ENCODE measurements at places on chromosomes 6 and 20.

- DNase-seq, result no peak
Measured at GRCh38 chr20:7981374-7981773, 38.2 kb downstream of the TMX4 start.

GRCh38 chr6:31652925-31653724 is 664 bp upstream of the BAG6 start:
- DNase-seq, result peak; percentile 90

GRCh38 chr20:44738813-44739477 is 6.7 kb upstream of the KCNK15 start:
- peak; percentile 46 for DNase-seq

GRCh38 chr20:34708621-34709043 is 4.5 kb downstream of the TP53INP2 start:
- DNase-seq, result no peak

DNA sequence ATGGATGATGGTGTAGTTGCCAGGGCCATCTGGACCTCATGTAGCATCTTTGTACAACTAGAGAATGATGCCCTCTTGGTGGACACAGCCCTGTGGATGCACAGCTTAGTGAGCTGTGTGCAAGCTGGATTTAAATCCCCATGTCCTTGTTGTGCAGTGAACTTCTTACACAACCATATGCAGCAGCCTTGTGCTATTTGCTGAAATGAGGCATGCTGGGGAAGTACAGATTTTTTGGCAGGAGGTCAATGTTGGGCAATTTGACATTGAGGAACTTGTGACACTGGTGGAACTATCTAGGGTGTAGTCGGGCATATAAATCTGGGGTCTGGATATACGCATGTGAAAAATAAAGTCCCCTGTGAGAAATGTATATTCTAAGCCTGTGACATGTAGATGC is 5.8 kb upstream of the CDC5L start:
- no peak for DNase-seq

DNA sequence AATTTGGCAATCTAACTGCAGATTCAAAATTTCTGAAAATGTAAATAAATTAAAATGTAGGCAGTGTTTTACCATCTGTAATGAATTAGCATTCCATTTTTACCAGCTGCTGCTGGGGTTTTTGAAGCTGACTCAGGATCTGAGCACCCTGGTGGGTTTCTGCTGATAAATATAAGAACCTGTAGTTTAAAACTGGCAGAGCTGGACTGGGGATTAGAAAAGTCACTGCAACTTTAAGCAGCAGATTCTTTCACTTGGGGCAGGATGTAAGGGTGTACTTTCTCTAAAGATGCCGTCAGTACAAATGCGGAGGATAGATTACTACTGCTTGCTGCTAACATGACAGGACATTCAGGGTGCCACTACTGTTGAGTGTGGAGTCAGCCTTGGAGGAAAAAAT is 341.8 kb downstream of the CDKAL1 start:
- no peak for DNase-seq

DNA sequence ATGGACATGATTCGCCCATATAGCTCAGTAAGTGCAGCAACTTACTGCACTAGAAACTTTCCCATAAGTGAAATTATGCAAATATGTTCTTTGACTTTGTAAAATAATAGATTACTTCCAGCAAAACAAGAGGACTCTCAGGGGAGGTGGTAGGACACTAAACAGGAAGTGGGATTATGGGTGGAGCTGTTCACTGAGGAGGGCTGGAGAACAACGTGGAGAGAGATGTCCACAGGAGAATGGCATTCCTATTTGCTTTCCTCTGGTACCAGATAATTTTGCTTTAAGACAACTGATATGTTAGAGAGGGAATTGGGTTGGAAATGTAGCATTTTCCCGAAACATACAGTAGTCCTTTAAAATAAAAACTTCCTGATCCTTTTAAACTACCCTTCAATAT is 3.7 kb downstream of the TPD52L1 start:
- no peak for DNase-seq

- no peak for DNase-seq
Measured at GRCh38 chr20:13263451-13263850, 42.4 kb downstream of the ISM1 start.

DNA sequence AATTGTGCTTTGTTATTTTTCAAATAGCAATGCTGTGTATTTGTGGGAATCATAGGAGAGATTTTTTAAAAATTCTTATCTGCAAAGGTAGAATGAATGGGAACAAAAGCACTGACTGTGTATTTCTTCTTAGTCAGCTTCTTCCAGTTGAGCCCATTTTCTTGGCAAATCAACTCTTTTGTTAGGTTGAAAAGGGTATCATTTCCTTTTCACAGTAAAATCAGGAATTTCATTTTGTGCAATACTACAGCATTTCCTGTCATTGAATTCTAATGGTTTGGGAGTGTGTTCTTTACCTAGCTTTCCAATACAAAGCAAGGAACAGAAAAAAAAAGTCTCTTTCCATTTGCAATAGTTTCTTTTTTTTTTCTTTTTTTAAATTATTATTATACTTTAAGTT is 19.0 kb upstream of the EXOC2 start:
- no peak for DNase-seq

DNA sequence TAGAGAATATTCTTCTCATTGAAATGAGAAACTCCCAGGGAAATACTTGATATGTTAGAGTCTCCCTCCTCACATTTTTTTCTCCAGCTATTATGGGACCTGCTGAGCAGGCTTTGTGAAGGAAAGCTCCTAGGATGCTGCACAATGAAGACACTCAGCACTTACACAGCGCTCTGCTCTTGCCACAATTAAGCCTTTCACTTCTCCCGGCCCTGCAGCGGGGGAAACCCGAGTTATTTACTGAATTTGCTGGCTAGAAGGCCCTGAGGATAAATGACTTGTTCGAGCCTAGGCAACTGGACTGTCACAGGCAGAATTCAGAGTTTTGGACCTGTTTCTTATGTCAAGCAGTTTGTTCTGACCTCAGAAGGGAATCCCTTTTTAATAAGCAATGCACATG is 102.0 kb downstream of the MAP3K7 start:
- no peak for DNase-seq

- DNase-seq, result no peak
Measured at GRCh38 chr6:193180-193579, 99.1 kb upstream of the DUSP22 start.
